GM13977 (cell line): ENCODE measurements at places on chromosomes 5 and 9.

DNA sequence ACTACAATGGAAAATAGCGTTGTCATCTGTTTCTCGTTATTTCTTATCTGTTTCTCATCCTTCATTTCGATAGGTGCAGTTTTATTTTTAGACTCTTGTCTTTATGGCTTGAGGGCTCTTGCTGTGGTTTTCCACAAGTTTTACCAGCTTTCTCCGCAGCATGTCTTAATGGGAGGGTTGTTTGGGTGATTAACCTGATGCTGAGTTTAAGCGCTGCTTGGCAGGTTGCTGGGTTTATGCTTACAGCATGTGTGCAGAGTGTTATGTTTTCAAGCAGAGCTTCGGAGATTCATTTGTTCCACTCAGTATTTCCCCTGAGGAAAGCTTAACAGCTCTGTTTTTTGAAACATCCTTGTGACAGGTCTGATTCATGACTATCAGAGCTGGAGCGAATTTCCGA lies 154.0 kb downstream of the SLC12A2 start:
- DNase-seq = no peak

- DNase-seq = no peak
These were observed 989.8 kb downstream of the TLE1 start for GRCh38 chr9:80699511-80699998.

DNA sequence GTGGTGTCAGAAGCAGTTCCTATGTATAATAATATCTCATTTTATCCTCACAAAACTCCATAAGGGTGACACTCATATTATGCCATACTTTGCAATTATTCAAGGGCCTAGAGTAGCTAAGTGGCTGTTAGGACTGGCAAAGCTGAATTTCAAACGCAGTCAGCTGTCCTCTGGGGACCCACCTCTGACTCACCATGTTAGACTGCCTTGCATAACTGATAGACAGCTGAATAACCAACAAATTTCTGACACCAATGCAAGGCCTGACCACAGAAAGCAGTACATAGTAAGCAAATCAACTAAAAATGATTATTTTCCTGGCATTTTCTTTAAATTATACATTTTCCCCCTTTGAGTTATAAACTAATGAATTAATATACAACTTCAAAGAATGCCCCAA lies 251.6 kb upstream of the PTGER4 start:
- no peak for DNase-seq

DNA sequence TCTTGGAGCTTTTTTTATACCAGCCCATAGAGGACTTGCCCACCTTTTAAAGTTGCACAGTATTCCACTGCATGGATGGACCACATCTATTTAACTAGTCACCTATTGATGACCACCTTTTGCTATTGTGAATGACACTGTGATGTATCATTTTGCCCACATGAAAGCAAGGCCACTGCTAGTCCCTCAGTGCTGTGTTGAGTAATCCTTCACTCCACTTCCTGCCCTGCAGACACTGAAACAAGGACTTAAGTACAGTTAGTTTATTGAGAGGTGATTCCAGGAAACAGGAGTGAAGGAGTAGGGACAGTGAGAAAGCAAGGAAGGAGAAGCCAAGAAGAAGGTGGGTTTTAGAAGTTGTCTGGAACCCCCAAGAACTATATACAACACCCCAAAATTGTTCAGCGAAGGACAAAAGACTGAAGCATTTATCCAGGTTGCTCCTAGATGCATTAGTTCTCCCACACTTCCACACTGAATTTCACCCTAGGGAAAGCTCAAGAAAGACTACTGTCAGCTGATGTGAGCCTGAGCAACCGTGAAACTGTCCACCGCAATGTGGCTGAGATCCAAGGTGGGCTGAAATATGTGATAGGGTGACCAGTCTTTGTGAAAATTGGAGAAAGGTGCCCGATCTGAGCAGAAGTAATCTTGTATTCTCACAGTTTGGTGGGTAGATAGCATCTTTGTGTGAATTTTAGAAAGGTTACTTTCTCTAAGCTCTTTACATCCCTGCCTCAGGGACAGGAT lies 45.2 kb upstream of the ANKRD31 start:
- no peak for DNase-seq

GRCh38 chr5:171945476-171945875 lies 61.0 kb downstream of the FBXW11 start:
- DNase-seq = no peak

DNA sequence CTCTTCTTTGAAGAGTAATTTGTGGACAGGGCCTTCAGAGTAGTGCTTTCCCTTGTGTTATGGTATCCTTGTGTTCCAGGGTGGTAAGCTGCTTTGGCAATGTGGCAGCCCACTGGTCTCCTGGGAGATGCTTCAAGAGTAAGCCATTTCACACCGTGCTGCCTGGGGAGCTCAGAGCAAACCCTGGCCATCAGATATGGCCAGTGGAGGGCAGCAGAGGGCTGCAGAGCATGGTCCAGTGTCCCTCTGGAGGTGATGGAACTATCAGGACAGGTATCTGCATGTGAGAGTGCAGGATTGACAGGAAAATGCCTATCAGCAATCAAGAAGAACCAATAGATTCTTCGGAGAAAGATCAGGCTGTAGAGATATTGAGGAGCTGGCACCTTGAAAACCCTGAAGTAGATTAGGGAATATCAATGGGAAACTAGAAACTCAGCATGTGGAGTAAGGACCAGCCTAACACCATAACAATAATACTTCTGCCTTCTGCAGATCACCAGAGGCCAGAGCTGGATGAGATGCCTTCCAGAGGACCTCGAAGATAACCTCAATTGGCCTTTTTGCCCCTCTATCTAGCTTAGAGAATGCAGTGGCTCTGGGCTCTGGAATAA lies 90.8 kb downstream of the PLPPR1 start:
- peak; percentile 35 for DNase-seq

DNA sequence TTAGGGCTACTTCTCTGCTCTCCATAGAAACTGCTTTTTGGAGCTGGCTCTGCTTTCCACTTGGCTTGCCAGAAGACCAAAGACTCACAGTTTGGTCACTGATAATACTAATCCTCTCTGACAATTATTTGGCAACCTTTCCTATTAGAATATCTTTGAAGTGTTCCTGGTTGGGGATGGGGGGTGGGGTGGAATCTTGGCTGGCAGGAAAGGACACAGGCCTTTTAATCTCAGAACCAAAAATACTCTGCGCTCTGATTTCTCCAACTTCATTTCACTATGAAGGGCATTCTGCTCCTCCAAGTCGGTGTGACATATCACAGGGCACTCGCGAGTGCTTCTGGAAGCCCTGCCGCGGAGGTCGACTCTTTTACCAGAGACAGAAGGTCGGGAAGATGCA lies 1329.0 kb upstream of the WWC1 start:
- no peak for DNase-seq

- DNase-seq = no peak
These were observed 5.6 kb downstream of the P4HA2 start for GRCh38 chr5:132221781-132222648.

DNA sequence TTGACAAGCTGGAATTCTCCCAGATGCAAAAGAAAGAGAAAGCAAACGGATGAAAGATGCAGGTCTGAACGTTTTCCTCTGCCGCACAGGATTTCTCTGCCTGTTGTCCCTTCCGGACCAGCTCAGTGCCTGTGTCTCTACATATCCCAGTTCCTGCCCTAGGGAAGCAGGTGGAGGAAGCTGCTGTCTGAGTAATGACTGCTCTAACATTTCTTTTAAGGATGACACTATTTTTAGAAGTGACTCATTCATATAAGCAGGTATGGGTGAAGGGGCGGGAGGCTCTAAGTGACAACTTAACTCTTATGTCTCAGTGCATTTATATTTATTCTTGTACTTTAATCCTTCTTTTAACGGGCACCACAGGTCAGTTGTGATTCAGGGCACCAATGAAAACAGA lies 128.8 kb downstream of the SLC24A2 start:
- DNase-seq = no peak

DNA sequence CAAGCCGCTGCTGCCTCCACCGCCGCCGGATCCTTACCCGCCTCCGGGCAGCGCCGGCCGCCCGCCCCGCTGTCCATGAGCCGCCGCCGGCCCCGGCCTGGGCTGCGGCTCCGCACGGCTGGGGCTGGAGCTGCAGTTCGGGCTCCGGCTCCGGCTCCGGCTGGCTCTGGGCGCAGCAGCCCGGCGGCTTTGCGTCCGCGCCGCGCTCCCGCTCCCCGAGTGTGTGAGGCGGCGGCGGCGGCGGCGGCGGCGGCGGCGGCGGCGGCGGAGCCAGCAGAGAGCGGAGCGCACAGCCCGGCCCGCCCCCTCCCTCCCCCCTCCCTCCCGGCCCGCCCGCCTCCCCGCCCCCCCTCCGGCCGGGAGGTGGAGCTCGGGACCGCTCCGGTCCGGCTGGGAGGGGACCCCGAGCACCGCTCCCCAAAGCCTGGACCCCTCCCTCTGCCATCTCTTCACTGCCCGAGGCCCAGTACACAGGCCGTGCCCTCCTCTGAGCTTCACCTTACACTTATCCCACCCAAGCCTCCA lies at the start of gene PCDH1:
PCDH1 (minus strand) TSS at position 225 of the 525 bp plus-strand sequence; CDS start at position 77, 148 bp downstream.
- DNase-seq = no peak

- no peak for DNase-seq
These were observed 11.5 kb upstream of the PANK3 start for GRCh38 chr5:168590666-168591065.

- DNase-seq = no peak
These were observed 13.6 kb upstream of the IL17B start for GRCh38 chr5:149392718-149393117.

DNA sequence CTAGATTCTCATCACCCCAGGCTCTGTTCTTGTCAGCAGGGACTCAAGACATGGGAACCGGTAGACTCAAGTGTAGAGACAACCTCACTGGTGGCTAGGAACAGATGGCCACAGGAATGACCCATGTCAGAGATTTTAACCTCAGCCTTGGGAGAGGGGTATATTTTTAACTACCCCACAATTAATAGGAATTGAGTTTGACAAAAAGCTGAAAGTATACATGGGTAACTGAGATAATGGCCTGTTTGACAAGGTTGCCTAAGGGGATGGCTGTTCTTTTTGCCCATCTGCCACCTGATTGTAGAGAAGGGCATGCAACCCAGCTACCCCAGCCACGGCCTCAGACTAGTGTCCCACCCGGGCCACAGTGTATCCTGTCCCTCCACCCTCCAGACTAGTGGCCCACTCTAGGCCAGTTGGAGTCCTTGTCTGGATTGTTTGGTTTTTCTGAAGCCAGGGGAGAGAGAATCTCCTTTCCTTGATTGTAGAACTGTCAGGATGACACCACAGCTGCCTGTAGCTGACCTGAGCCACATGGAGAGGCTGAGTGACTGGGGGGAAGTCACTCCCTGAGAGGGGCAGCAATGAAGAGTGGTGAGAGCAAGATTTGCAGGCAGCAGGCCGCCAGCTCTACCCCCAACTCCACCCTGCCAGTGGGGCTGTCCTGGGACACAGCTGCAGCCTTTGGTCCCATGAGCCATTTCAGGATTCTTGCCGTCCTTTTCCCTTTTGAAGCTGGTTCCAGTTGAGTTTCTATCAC lies 14.6 kb upstream of the ANGPTL2 start:
- no peak for DNase-seq

DNA sequence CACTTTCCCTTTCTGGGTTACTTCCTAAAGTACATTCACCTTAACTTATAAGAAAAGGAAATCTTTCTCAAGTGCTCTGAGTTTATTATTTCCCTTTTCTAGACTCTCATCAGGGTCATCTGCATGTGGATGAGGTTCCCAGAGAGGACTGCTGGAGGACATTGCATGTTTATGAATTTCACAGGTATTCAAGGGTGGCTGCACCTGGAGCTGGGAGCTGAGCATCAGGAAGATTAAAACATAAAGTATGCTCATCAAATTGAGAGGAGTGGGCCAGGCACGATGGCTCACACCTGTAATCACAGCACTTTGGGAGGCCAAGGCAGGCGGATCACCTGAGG lies 34.7 kb upstream of the PLIN2 start:
- DNase-seq = no peak

- DNase-seq = peak; percentile 15
These were observed 789.3 kb downstream of the SEMA5A start for GRCh38 chr5:8756498-8757084.

DNA sequence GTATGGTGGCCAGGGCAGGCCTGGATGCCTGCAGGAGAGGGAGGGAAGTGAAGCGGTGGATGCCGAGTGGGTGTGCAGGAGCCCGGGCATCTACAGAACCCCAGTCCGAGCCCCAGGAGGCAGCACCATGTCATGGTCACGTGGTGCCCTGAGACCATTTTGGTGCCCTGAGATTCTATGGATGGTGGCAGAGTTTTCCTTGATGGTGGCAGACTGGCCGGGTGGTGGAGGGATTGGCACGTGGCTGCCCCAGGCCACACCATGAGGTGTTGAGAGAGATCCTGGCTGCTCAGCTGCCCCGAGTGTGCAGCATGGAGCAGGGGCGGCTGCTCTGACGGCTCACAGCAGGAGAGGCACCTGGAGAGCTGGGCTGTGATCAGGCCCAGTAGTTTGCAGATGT lies 52.3 kb downstream of the SYK start:
- no peak for DNase-seq

GRCh38 chr5:135691044-135691443 lies 112.3 kb upstream of the CXCL14 start:
- no peak for DNase-seq

DNA sequence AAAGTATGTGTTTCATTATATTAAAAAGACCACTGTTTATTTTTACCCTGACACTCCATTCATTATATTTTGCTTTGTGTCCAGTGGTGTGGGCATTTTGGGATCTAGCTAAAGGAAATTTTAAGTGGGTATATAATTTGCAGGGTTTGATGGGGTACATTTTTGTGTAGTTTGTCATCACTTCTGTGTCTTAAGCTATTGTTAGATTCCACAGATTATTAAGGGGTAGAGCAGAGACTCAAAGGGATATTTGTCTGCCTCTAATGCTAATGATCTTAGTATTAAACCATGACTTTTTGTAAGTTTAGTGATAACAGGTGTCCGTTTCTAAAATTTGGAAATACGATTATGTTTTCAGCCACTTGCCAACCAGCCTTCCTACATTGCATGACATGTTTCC lies 731.6 kb downstream of the BRINP1 start:
- no peak for DNase-seq

- DNase-seq = no peak
These were observed 113.1 kb downstream of the PSD2 start for GRCh38 chr5:139908749-139909148.

DNA sequence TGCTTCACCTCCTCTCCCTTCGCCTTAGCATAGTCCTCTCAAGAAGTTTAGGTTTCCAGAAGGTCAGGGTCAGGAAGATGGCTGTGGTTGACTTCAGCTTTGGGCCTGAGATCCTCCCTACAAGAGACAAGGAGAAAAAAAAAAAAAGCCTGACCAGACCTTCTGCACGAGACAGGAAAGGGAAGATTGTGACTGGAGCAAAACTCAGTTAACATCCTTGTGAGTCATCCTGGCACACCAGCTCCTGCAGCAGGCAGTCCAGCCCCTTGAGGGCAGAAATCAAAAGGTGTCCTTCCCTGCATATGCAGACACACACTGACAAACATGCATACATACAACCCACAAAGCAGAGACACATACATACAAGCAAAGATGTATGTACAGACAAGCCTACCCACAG lies 18.0 kb upstream of the ENHO start:
- DNase-seq = no peak

DNA sequence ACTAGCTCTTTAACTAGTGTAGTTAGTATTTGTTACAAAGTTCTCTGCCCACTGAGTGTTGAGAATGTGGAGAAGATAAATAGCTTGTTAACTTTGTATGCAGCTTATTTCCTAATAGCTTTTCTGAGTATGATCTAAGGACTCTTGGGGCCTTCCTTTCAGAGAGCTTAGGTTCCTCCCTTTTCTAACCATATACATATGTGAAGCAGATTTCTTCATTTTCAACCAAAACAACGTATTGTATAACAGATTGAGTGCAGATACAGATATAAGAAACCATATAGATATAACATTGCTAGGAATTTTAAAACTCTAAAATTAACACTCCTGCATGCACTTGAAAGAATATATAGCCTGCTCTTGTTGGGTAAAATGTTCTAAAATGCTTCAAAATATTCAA lies 70.4 kb downstream of the SCAMP1 start:
- DNase-seq = no peak
